ENCODE measurements at places on chromosomes 16 and 17.

DNA sequence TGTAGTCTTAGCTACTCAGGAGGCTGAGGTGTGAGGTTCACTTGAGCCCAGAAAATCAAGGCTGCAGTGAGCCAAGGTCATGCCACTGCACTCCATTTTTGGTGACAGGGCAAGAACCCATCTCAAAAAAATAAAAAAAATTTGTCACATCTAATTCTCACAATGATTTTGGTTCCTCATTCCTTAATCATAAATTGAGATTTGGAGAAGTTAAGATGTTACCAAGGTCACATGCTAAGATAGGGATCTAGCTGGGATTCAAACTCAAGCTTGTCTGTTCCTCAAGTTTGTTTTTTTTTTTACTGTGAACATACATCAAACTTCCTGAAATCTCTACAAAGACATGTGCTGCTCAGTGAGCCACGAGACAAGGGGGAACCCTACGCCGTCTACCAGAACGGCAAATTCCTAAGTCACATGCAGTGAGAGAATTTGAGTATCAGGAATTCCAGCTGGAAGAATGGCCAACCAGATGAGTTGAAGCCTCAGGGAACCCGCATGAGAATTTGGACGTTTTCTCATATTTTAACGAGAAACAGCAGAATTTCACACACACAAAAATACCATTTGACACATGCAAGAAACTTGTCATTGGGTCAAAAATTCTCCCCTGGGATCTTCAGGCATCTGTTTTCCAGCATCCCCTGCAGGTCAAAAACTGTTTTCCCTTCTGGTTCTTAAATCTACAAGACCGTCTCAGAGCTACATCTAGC is 414.1 kb upstream of the GOT2 start:
- DNase-seq = no peak

DNA sequence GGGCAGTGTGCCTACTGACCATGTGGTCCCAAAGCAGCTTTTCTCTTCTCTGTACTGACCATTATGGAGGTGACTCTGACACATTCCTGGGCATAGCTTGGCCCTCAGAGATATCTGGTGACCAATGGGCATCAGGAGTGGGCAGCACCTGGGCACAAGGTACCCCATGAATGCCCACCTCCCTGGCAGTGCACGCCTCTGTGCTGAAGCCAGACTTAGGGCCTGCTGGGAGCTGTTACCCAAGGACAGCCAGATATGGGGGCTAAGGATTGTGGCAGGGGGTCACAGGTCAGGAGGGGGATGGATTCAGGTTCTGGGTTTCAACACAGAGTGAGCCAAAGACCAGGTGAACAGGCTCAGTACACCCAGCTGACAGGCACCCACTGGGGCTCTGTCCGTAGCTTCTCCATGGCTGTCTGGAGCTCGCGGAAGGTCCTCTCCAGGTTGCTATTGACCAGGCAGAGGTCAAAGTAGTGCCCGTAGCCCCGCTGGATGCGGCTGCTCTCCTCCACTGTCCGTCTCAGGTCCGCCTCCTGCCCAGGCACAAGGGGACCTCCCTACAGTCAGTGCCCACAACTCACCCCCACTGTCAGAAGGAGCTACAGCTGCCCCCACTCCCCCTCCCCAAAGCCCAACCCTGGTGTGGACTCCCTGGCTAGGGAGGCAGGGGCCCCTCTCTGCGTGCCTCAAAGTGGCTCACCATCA is 29.7 kb downstream of the MPP2 start:
- no peak for DNase-seq

DNA sequence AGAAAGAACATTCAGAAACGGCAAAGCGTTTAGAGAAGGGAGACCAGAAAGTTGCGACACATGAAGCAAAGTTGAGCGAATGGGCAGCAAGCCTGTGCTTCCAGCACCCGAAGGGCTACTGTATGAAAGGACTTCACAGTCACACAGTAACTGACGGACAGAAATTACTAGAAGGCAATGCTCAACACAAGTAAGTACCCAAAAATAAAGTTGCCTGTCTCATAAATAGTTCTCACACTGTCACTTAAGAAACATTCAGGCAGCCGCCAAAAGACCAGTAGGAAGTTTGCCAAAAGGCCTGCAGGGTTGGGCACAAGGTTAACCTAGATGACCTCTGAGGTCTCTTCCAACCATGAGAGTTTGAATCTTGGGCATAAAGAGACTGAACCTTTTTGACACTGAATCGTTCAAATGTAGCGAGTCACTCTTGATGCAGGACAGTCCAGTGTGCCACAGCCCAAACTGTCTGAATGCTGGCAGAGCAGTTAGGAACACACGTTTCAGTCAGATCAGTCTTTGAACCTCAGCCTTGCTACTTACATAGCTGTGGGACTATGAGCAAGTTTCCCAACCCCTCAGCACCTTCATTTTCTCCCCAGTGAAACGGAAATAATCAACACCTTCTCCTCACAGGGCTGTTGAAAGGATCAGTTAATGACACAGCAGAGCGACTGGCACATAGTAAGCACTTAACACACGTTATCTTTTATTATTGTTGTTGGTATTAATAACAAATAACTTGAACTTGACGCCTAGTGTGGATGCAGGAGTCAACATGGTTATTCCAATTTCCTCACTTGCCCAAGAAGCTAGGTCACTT is 10.4 kb downstream of the NCBP3 start:
- no peak for DNase-seq

GRCh38 chr17:67912656-67913055 is 83.6 kb downstream of the C17orf58 start:
- DNase-seq = no peak

DNA sequence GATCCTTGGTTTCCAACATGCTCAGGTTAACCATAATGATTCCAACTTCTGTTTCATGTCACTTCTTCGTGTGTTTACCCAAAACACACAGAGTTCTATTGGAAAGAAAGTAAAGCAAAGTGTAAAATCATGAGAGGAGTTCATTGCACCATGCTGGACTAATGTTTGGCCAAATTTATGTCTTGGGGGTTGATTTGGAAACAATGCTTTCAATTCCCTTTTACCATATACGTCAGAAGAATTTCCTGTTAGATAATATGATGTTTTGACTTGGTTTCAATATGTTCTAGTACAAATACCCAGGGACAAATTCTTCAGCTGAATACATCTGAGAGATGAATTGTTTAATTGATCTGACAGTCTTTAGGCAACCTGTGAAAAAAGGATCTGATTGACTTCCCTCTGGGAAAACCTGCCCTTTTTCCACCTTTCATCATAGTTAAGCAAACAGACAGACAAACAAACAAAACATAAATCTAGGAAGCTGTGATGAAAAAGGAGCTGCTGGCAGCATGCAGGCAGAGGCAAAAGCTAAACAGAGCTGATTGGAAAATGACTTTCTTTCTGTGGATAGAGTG is 26.0 kb upstream of the MPHOSPH6 start:
- DNase-seq = no peak

DNA sequence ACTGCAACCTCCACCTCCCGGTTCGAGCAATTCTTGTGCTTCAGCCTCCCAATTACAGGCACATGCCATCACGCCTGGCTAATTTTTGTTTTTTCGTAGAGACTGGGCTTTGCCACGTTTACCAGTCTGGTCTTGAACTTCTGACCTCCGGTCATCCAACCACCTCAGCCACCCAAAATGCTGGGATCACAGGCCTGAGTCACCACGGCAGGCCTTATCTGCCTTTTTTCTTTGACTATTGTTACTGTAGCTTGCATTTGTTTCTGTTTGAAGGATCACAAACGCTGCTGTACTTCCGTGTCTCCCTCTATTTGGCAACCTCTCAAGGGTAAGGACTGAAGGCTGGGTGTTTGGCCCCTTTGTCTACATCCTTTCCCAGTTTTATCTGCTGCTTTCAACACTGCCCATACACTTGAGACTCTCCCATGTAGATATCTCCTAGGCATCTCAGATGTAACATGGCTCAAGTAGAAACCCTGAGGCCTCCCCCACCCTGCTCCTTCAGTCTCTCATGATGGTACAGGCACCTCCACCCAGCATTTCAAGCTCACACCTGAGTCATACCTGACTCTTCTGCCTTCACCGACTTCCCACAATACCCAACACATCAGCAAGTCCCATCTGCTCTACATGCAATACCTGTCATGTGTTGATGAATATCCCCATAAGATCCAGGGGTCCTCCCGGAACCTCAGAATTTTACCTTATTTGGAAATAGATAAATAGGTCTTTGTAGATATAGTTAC is 219.0 kb downstream of the CPPED1 start:
- no peak for DNase-seq

GRCh38 chr17:42784811-42785592 is 4.6 kb downstream of the WNK4 start:
- no peak for DNase-seq

GRCh38 chr17:47822785-47823184 is 1.2 kb upstream of the OSBPL7 start:
- no peak for DNase-seq

DNA sequence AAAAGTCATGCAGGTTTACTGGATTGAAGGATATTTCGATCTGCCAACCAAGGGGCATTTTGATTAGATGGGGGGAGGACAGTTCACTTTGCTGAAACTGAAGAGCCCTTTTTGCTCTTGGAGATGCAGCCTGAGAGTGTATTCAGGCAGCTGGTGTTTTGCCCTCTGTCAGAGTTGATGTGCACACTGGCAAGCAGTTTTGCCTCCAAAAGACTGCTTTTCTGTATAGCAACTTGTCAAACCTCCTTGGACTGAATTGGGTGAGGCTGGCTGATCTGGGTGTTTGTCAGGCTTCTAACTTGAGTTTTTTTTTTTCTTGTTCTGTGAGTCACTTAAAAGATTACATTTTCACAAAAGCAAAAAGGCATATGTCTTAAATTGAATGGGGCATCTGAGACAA is 22.6 kb upstream of the ANKFN1 start:
- no peak for DNase-seq

DNA sequence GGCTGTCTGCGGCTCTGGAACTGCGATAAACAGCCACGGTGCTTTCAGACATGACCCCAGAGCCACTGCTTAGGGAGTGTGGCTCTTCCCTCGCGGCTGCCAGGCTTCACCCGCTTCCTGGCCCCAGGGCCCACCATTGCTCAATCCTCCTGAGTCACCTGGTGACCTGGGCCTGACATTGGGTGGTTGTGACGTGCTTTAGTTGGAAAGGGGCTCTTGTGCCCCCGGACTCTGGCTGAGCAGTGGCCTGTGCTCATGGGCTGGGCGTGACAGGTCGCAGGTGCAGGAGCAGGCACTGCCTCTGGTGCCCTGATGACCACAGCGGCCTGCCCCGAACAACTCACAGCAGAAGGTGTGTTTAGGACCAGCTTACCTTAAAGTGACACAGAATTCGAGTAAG is 8.6 kb upstream of the NUDT16L1 start:
- DNase-seq = no peak

DNA sequence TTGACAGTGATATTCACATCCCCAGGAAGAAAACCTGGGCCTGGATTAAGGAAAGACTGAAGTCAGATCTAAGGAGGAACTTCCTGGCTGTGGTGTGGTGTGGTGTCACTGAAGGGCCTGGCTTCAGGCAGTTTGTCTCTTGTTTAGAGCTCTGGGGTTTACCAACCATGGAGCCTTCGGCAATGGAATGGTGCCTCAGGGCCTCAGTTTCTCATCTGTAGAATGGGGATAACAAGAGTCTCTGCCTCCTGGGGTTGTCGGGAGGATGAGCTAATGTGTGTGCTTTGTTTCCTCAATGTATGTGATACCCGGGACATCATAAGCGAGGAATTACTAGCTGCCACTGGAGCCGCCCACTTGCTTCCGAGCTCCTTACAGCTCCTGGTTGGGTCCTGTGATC is 12.7 kb downstream of the WNT3 start:
- no peak for DNase-seq

- no peak for DNase-seq
Measured at GRCh38 chr16:10120953-10121352, 61.3 kb downstream of the GRIN2A start.

DNA sequence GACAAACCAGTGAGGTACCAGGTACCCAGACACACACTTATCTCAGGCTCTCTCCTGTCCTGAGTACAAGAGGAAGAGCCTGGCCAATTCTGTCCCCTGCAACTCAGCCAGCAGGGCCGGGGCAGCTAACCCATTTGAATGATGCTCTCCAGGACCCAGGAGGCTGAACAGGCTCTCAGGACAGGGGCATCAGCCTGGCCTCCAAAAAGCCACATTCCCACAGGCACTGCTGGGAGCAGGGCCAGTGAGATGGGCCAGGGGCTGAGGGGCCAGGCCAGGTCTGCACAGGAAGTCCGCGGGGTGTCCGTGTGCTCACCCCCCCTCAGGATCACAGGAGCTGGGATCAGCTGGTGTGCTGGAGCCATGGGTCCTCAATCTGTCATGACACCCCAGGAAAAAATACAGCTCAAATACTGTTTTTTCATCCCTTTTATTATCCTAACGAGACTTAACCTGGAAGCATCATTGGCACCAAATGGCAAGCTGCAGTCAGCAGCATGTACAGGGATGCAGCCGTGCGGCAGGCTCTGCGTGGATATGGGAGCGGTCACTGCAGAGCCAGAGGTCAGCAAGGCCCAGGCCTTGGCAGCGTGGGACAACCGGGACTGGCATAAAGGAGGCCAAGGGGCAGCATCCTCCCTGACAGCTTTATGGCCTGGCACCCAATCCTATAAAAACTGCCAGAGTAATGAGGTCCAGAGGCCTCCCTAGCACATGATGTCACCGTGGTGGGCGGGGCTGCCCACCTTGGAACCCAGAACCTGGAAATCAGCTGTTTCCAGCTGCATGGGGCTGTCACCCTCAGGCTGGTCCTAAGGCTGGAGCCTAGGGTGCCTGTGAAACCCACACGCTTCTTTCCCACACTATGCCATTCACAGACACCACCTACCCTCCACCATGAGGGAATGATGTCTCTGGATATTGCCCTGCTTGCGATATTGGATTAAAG is 276.7 kb downstream of the C16orf95 start:
- DNase-seq = no peak

DNA sequence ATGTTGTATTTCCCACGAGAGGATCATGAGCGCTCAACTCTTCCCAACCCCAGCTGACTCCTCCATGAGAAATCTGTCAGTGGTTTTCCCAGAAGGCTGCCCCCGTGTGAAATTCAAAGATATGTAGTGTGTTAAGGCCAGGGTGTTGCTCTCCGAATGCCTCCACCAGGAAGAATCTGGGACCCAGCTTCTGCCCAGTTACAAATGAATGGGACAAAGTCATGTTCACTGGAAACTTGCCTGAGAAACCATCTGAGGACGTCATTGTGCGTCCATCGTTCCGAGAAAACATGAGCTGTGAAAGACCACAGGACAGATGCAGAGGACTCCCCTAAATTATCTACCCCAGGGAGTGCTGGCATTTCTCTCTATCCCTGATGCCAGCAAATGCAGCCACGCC is 86.0 kb downstream of the AIPL1 start:
- DNase-seq = no peak

Measured in NCI-H345 (cell line).